ENCODE measurements at places on chromosomes 1 and 21. TPM values are rescaled to one million over a fixed set of nuclear protein-coding genes. Genes with fewer than 3 reads are reported as not detected.

The LRRC71 gene
- total RNA-seq, result not detected

The RNF11 gene
- 64.0 TPM for total RNA-seq

The KRTAP21-2 gene
- not detected for total RNA-seq

The MAP1LC3C gene
- total RNA-seq, result not detected

The RIMKLA gene
- total RNA-seq, result 0.03 TPM

Data from naive thymus-derived CD4-positive, alpha-beta T cell (primary cell).